ENCODE measurements at places on chromosomes 1 and 21. TPM values are rescaled to one million over a fixed set of nuclear protein-coding genes. Genes with fewer than 3 reads are reported as not detected.

The TRIM33 gene
- total RNA-seq, result 36.2 TPM

GRCh38 chr1:33573661-33574060 is 101.2 kb downstream of the ZSCAN20 start:
- H3K27ac ChIP-seq, result no peak overlapping the region
- H3K4me1 ChIP-seq, result peaks cover 31% of the 10 kb centered on the region
- no peak for DNase-seq
- H3K27me3 ChIP-seq, result peaks cover 10% of the 10 kb centered on the region
- no peak overlapping the region for H3K4me3 ChIP-seq

DNA sequence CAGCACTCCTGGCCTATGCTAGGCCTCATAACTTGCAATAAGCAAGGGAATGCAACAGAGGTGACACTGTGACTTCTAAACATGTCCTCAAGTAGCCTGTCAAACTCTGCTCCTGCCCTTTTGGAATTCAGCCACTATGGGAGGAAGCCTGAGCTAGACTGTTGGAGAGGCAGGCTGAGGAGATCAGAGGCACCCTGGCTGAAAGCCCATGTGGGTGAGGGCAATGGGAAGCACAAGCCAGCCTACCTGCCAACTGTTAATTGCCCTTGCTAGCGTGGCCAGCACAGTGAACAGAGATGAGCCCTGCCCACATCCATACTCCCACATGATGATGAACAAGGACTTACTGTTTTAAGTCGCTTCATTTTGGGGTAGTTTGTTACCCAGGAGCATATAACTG is 17.7 kb downstream of the GNB1 start:
- H3K36me3 ChIP-seq, result peaks cover 38% of the 10 kb centered on the region
- no peak overlapping the region for H3K27ac ChIP-seq
- peaks cover 45% of the 10 kb centered on the region for H3K4me1 ChIP-seq
- DNase-seq, result no peak
- H3K4me3 ChIP-seq, result no peak overlapping the region

GRCh38 chr1:43315481-43315880 is 14.7 kb downstream of the TIE1 start:
- peaks cover 76% of the 10 kb centered on the region for H3K36me3 ChIP-seq
- H3K27me3 ChIP-seq, result peaks cover 35% of the 10 kb centered on the region
- H3K27ac ChIP-seq, result no peak overlapping the region
- peak overlapping the region; percentile 65 for H3K4me3 ChIP-seq
- peaks cover 8% of the 10 kb centered on the region for H3K4me1 ChIP-seq
- no peak for DNase-seq

DNA sequence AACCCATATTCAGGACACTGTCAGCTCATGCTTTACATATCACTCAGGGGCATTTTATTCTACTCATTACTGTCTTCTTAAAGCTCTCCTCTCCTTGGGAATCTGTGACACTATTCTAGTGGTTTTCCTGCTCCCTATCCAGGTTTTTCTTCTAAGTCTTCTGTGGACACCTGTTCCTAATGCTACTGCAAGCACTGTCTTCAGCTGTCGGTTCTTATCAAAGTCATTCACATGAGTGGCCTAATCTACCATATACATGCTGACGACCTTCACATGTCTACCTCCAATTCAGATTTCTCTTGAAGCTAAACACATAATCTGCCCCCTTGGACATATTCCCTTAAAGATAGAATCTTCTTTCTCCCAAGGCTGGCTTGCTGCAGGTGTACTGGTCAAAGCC is 39.8 kb upstream of the PRRX1 start:
- no peaks in the 10 kb centered on the region for H3K27me3 ChIP-seq
- no peaks in the 10 kb centered on the region for H3K36me3 ChIP-seq
- H3K27ac ChIP-seq, result no peak overlapping the region
- no peaks in the 10 kb centered on the region for H3K4me1 ChIP-seq
- DNase-seq, result no peak

DNA sequence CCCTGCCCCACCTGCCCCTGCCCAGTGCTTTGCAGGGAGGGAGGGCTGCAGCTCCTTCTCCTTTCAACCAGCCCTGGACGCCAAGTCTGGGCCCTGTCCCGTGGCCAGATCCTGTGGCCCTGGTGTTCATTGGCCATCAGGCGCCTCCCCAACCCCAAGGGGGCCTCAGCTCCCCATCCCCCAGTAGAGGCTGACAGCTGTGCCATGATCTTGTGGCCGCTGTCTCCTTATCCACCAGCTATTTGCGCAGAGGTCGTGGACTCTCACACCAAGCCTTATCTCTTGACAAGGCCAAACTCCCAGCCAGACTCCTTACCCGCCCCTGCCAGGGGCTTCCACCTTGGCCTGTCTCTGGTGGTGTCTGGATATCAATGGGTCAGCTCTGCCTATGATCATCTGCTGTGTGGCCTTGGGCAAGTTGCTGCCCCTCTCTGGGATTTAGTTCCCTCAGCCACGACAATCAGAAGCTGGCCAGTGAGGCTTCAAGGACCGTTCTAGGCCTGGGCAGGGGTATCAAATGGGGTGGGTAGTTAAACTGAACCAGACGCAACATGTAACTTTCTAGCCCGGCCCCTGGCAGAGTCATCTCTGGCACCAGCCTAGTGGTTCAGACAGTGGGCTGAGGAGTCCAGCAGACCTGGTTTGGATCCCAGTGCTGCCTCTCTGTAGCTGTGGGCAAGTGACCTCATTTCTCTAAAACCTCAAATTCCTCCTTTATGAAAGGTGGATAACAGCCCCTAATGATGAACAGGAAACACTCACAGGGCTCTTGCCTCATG is 3.3 kb upstream of the COL8A2 start:
- peaks cover 18% of the 10 kb centered on the region for H3K27me3 ChIP-seq
- DNase-seq, result no peak
- no peak overlapping the region for H3K27ac ChIP-seq

Data from endothelial cell (in vitro differentiated cells).